ENCODE measurements at places on chromosomes 16 and 17.

DNA sequence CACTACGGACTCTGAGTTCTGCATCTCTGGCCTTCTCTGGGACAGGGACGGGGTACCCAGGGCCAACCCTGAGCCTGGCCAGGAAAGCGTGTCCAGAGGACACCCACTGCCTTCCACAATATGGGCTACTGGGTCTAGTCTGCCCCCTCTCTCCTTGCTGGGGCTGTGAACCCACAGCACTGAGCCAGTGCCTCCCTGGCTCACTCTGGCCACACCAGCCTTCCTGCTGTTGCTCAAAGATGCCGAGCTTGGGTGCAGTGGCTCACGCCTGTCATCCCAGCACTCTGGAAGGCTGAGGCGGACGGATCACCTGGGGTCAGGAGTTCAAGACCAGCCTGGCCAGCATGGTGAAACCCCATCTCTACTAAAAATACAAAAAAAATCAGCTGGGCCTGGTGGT, 24.8 kb downstream of the PITPNM3 start:
- DNase-seq: no peak

GRCh38 chr16:89700649-89701424, 668 bp downstream of the SPATA2L start:
- DNase-seq: peak; percentile 79

DNA sequence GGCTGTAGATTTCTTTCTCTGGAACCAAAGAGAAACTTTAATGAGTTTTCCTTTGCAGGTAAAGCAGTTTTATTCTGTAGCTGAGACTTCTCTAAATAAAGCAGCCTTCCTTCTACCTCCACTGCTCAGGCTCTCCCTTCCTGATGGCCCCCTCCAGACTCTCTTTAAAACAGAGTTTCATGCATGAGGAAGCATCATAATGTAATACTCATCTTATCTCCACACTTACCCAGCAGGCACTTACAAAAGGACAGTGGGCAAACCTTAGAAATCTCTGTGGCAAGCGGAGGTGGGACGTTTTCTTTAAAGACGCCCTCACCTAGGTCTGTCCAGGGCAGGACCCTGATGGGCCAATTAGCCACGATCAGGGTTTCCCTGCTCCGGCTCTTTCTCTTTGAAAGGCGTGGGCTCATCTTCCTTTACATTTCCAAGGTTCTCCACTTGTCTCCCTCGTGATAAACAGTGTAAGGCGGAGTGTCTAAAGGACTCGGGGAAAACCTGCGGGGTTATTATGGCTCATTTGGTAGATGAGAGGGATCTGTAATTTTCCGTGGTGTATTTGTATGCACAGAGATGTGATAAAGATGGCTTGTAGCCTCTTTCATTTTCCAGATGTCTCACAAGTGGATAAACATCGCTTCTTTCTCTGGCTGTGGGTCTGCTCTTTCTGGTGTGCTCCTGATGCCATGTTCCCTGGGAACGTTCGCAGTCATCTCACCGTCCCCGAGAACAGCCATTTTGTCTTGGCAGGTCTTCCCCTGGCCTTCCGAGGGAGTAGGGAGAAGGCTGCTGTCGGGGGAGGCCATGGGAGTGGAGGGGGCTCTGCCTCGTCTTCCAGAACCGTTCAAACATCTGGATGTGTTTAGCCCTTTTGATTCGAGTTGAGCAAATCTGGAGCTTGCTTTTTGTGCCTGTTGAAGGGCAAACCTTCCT, 239.0 kb downstream of the CCDC182 start:
- DNase-seq: no peak

DNA sequence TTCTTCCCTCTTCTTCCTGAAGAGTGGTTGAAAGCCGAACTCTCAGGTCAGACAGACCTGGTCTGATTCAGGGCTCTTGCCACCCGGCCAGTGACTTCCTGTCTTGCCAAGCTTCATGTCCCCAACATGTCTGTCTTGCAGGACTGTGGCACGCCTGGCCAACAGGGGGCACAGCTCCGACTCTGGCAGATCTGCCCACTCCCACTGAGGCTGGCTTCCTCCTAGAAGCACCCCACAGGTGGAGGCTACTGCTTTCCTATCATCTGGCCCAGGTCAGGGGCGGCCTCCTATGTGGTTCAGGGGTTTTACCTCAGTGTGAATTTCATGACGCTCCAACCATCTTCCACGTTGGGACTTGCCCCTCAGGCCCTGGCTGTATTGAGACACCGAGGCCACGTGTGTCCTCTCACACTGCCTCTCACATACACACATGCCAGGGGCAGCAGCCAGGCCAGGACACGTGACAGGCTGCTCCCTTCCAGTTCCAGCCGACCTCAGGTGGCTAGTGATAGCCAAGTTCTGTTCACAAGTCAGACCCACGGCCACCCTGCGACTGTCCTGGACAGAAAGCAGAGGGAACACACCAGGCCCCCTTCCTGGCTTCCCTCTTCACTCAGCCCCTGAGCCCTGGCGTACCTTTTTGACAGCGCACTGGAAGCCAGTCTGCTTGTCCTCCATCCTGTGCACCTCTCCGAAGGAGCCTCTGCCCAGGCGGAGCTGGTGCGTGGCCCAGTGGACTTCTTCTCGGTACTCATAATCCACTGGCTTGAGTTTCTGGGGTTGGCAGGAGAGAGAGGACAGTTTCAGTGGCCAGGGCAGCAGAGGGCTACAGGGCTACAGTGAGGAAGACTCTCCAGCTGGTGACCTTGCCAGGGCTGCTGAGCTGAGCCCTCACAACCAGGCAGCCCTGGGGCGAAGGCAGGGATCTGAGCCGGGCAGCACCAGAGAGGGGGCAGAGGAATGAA, 22.6 kb upstream of the SPATA32 start:
- peak; percentile 23 for DNase-seq

- no peak for DNase-seq
These were observed 7.5 kb downstream of the SNTB2 start for GRCh38 chr16:69194488-69194887.

DNA sequence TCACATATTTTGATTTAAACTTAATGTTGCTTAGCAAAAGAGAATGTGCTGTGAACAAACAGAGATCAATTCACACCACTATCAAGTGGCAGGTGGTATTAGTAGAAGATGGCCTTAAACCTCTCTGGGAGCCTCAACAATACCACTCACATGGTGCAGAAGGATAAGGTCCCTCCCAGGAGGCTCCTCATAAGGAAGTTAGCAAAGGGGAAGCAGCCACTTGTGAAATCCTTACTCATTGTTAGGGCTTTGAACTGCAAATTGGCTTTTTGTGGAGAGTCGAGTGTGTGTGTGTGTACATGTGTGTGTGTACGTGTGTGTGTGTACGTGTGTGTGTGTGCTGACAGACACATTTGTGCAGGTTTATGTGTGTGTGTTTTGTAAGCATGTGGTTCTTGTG, 48.9 kb upstream of the ASIC2 start:
- no peak for DNase-seq

DNA sequence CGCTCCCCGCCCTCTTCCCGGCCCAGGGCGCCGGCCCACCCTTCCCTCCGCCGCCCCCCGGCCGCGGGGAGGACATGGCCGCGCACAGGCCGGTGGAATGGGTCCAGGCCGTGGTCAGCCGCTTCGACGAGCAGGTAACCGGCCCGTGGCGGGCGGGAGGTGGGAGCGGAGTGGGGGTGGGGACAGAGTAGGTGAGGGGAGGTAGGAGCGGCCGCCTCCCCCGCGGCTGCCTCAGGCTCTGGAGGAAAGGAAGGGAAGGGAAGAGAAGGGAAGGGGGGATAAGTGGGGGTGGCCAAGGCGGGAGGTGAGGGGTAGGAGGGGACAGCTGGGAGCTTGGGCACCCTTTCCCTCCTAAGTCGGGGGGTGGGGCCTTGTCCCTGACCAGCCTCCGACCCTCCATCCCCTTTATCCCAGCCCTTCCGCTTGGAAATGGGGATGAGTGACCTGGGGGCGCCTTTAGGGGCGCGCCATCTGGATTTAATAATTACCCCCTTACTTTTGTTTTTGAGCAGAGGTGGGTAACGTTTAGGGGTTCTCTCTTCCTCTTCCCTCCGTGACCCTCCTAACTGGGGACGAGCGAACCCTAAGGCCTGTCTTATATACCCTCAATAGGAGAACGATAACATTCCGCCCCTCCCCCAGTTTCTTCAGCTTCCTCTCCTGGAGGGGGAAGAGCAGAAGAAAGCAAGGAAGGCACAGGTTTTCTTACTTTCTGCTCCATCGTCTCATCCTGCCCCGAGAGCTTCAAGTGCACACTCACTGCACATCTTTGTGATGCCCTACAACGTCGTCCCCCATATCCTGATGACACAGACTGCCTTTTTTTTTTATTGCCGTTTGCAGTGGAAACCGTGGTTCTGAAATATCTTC, 694 bp downstream of the NF1 start:
- DNase-seq: peak; percentile 50

- no peak for DNase-seq
These were observed 303.3 kb downstream of the CEP112 start for GRCh38 chr17:65888649-65889048.

DNA sequence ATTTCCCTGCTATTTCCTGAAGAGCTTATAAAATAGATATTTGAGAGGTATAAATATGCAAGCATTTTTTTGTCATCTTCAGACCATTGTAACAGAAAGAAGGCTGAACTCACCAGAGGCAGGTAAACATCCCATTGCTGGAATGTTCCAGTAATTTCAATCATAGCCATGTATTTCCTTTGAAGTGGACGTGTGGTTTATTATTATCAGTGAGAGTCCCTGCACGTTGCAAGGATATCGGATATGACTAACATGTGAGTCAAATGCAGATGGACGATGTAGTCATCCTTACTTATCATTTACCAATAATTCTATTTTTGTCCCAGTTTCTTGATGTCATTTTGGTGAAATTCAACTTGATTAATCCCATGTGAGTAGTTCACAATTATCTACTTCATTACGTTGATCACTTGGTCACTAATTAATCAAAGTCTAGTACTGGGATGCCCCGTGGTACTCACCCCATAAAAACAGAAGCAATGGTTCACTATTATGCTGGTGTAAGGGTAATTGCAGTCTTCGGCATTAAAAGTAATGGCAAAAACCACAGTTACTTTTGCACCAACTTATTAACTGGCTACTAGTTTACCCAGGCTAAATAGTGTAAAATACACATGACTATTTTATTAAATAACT, 89.5 kb downstream of the VAT1L start:
- DNase-seq: no peak

- no peak for DNase-seq
These were observed 38.2 kb upstream of the ALDH3A2 start for GRCh38 chr17:19610311-19610710.

GRCh38 chr16:83888672-83889044, 10.3 kb upstream of the MLYCD start:
- DNase-seq: peak; percentile 20

GRCh38 chr17:49640556-49640955, 37.3 kb downstream of the SPOP start:
- no peak for DNase-seq

DNA sequence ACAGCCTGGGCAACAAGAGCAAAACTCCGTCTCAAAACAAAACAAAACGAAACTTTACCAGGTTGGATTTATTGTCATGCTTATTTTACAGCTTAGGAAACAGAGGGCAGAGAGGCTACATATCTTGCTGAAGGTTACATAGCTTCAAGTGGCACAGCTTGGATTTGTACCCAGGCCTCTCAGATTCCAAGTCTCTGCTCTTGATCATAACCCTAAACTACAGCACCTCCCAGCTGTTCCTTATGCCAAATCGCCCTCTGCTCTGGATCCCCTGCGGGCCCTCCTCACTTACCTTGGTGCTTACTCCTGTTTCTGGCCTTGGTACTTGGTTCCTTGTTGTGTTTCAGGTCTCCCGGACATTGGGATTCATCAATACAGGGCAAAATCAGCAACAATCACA, 11.7 kb upstream of the CUEDC1 start:
- no peak for DNase-seq

DNA sequence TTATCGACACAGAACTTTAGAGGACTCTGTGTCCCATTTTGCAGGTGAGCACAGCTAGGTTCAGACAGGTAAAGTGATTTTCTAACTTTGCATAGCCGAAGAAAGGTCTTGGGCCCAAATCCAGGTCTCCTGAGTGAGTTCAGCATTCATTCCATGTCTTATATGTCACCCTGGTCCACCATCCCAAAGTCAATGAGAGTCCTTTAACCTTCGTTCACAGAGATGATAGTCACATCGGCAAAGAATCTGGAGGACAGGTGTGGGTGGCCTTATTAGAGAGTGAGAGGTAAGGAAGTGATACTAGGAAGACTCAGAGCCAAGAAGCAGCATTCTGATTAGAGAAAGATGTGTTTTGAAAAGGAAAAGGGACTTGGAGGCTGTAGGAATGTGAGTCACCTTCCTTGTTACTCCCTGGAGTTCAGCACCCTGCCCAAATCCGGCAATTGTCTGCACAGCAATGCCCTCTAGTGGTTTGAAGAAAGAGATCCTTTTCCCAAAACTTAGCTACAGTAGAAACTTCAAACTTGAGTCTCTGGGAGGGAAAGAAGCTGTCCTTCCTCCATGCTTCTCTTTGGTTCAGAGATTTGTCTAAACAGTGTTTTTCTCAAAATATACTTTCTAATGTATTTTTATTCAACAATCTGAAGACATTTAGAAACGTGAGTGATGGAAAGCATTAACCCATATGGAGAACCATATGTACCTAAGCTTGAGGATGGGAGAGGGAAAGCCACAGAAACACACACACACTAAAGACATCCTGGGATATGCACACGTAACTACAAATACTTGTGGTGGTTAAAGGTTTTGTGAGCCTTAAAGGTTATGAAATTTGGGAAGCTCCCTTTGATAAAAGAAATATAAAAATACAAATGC, 96.4 kb upstream of the SHISA6 start:
- DNase-seq: peak; percentile 35
